ENCODE measurements at places on chromosomes 5 and 9. TPM values are rescaled to one million over a fixed set of nuclear protein-coding genes. Genes with fewer than 3 reads are reported as not detected.
A peak's percentile ranks its signal among the peaks of the same experiment; 100 is the strongest.

DNA sequence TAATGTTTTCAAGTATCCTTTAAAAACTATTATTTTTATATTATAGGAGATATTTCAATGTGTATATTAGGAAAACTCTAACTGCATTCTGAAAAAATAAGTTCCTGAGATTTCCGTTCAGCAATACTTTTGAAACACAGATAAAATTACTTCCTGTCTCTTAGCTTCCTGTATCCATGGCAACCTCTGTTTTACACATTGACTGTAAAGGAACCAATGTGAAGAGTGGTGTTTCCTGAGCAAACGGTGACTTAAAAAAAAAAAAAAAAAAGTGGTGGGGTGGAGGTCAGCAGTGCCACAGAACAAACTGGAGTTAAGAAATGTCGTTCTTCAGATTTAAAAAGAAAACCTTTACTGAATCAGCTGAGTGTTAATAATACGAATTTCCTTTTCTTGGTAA lies at the start of gene LRRC70:
TSS of gene LRRC70 (plus strand) at position 280 of the 400 bp plus-strand sequence. CDS start 620 bp downstream, outside the sequence.
- DNase-seq = peak; percentile 48

BARX1 gene
- total RNA-seq = 15.2 TPM

- DNase-seq = no peak
Measured at GRCh38 chr9:138103849-138104206, 226.2 kb downstream of the CACNA1B start.

DNA sequence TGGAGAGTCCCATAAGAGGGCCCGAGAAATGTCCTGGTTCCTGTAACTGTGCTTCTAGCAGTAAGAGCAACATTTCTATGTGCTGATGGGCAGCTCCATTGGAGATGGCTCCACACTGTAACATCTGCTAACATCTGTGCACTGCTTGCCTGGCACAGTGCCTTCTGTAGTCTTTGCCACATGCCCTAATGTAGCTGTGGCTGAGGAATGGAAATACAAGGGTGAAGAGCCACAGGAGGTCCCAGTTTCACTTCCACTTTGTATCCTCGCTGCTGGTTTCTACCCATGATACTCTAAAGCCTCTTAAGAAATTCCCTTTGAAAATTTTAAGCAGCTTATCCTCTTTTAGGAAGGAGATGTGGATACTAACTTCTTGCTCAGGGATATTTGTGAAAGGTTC lies 97.4 kb downstream of the HOMER1 start:
- peak; percentile 72 for DNase-seq

DNA sequence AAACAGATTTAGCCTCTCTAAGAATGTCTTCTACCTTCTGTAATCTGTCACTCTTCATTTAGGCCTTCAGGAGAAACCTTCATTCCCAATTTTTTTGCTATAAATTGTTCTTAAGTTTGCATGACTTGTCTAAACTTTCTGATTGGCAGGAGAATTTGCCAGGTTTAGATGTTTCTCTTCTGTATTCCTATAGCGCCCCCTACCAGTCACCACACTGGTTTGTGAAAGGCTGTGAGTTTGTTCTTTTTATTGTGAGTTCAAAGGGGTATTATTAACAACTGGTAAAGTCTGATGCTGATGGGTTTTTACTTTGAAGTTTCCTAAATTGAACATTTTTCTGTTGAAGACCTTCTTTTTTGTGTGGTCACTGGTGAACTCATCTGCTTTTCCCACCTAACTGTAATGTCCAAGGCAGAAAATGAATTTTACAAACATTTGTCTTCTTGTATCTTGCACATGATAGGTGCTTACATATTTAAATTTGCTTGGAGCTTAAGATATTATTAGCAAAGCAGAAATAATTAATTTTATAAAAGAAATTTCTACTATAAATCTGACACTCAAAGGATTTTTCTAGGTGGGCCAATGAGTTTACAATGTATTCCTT lies 18.4 kb upstream of the F2RL2 start:
- DNase-seq = peak; percentile 81

GFPT2 gene
- total RNA-seq = 13.6 TPM

DNA sequence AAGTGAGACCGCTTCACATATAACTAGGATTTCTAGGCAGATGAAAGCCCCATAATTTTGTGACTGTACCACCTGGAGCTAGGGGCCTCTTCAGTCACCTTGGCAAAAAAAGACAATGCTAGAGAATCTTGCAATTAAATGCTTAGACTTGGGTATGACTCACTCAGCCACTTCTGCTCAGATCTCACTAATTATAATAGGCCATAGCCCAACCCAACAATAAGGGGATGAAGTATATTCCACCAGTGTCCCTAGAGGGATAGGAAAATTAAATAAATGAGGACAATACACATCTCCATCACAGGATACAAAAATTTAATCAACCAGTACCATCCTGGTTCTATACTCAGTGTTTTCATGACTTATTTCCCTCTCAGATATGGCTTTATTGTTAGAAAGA lies 1079.9 kb upstream of the C9orf72 start:
- no peak for DNase-seq

GRCh38 chr9:36150574-36151315 lies 14.2 kb downstream of the GLIPR2 start:
- DNase-seq = no peak

GRCh38 chr9:27441741-27442070 lies 82.4 kb upstream of the IFNK start:
- no peak for DNase-seq

DNA sequence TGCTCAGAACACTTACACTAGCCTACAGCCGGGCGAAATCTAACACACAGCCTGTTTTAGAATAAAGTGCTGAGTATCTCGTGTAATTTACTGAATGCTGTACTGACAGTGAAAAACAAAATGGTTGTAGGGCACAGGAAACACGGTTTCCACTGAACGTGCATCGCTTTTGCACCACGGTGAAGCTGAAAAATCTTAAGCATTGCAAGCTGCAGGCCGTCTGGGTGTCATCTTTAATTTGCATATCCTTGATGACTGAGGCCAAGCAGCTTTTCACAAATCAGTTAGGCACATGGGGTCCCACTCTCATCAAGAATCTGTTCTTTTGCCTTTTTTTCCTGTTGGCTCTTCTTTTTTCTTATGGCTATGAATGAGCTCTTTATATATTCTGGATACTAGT lies 58.2 kb downstream of the CAMSAP1 start:
- DNase-seq = no peak

TAS2R1 gene
- not detected for total RNA-seq

DNA sequence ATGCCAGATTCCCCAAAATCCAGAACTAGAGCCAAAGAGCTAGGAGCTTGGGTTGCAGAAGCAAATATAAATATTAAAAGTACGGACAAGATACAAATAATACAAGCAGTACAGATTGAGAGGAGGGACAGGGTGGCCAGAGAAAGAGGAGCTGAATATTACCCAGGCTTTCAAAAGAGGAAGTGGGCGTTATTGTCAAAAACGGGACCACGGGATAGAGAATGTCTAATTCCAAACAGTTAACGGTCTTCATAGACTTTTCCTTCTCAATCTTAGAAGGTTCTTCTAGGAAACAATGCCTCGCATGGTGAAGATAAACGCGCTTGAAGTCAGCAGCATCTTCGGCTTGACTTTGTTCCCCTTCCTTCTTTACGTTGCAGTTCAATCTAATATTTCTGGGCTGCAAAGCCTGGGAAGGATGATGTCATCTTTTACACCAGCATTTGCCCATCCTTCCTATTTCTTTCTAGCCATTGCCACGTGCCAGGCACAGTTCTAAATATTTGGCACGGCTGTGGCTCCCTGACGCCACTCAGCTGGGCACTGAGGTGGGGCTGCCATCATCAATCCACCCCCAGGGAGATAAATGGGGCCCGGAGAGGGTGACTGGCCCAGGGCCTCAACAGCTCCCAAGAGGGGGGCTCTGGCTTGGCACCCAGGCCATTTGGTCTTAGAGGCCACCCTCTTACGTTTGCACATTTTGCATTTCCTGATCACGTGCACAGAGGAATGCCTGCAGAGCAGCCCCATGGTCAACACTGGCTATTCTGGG lies 16.3 kb upstream of the OLFM1 start:
- no peak for DNase-seq

- DNase-seq = no peak
Measured at GRCh38 chr5:179309751-179310320, 35.4 kb downstream of the ADAMTS2 start.

DNA sequence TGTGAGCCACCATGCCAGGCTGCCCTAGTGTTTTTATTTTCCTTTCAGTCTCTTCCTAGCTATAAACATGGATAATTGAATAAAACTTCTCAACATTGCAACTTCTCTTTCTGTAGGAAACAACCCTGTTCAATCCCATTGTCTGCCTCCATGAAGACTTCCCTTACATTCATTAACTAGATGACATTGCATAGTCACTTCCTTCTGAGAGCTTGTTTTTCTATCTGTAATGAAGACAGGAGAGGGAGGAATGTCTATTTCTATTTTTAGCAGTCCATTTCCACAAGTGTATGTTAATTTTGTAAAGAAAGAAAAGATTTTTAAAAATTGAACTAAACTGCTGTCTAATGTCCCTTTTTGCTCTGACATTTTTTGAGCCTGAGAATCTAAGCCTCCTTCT lies 55.6 kb upstream of the MELK start:
- no peak for DNase-seq

PCDHGA11 gene
- 7.5 TPM for total RNA-seq

TMEM171 gene
- total RNA-seq = 0.41 TPM

GRCh38 chr5:110865400-110866094 lies 126.7 kb downstream of the SLC25A46 start:
- peak; percentile 29 for DNase-seq

DNA sequence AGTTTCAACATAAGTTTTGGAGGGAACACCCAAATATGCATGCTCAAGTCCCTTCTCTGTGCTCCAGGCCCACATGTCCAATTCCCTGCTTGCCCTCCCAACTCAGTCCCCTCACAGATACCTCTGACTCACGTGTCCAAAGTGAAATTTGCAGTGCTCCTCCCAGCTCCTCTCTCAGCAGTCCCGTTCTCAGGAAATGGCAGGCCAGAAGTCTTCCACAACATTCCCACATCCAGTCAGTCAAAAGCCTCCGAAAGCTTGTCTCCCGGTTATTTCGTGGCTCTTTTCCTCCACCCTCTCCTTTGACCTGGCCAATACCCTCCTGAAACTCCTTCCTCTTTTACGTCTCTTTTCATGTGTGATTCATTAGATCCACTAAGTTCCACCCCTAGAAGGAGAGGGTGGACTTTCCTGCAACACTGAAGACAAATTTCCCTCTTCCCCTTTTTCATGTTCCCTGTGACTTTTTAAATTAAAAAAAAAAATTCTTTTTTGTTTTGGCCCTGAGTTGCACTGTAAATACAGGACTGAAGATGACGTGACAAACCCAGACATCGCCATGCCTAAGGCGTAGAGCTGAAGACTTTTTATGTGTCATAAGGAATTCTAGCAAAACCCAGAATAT lies 12.8 kb upstream of the MGAT1 start:
- no peak for DNase-seq

GRCh38 chr5:142327111-142327842 lies 2.5 kb upstream of the SPRY4 start:
- no peak for DNase-seq

GRCh38 chr9:134234001-134234660 lies 69.8 kb upstream of the RNU6ATAC start:
- DNase-seq = no peak

LIX1 gene
- 1.7 TPM for total RNA-seq

DNA sequence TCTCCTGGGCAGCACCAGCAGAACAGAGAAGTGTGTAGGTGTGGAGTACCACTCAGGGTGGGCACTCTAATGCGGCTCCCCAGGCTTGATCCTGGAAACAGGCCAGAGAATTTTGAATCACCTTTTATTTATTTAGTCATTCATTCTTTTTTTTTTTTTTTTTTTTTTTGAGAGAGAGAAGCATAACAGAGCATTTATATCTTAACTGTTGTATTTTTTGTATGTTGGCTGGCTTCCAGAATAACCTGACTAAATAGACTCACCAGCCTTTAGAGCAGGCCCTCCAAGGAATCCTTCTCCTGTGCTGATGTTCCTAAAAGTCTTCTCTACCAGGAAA lies 153.4 kb downstream of the PIK3R1 start:
- peak; percentile 30 for DNase-seq

GRCh38 chr5:124302533-124302932 lies 443.9 kb downstream of the ZNF608 start:
- no peak for DNase-seq

FAM219A gene
- 8.4 TPM for total RNA-seq

DNA sequence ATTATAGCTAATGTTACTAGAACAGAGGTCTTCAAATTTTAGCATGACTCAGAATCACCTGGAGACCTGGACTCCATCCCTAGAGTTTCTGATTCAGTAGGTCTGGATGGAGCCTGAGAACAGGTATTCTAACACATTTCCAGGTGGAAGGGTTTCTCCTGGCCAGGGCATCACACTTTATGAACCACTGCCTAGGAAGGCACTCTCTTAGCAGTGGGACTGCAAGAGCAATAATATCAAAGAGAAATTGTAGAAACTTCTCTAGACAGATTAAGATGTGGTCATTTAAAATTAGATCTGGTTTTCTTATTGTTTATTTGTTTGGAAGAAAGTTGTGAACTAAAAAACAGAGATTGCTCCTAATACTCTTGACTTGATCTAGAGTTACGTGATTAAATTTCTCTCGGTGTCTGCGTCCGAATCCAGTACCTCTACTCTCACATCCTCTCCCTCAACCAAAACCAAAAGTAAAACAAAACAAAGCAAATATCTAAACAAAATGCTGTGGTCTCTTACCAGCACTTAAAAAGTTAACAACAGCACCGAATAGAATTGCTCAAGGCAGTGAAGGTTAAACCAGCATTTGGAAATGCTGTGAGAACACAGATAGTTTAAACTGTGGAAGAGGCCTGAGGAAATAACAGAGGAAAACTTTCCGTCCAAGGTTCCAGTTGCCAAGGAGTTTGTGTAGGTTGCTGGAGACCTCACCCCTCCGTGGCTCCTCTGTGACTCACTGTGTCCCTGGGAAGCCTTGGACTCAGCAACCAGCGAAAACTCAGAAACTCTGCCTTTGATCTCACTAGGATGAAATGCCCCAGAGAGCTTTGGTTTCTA lies 193.4 kb downstream of the ARRDC3 start:
- peak; percentile 80 for DNase-seq

ZNF618 gene
- total RNA-seq = 10.8 TPM

GRCh38 chr9:130058154-130058553 lies 4.4 kb downstream of the GPR107 start:
- DNase-seq = no peak
